ENCODE measurements at places on chromosomes 16 and 17.
A peak's percentile ranks its signal among the peaks of the same experiment; 100 is the strongest.

GRCh38 chr17:77299256-77300015 is 158.7 kb downstream of the SEC14L1 start:
- DNase-seq: no peak

- DNase-seq: no peak
These were observed 1.5 kb downstream of the CRK start for GRCh38 chr17:1454541-1454940.

DNA sequence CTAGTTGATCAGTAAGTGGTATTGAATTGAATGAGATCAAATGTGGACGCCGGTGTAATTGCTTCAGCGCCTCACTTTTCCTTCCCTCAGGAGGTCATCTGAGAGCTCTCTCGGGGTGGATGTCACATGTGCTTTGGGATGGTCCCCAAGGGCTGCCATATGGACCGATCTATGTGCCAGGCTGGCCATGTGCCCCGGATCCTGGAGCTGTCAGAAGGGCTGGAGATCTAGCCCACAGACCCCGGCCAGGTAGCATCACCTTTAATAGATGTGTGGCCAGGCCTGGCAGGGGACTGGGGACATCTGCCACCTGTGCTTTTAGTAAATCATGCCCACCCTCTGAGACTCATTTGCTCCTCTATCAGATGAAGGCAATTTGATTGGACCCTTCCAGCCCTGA is 95.3 kb upstream of the CRHR1 start:
- no peak for DNase-seq

DNA sequence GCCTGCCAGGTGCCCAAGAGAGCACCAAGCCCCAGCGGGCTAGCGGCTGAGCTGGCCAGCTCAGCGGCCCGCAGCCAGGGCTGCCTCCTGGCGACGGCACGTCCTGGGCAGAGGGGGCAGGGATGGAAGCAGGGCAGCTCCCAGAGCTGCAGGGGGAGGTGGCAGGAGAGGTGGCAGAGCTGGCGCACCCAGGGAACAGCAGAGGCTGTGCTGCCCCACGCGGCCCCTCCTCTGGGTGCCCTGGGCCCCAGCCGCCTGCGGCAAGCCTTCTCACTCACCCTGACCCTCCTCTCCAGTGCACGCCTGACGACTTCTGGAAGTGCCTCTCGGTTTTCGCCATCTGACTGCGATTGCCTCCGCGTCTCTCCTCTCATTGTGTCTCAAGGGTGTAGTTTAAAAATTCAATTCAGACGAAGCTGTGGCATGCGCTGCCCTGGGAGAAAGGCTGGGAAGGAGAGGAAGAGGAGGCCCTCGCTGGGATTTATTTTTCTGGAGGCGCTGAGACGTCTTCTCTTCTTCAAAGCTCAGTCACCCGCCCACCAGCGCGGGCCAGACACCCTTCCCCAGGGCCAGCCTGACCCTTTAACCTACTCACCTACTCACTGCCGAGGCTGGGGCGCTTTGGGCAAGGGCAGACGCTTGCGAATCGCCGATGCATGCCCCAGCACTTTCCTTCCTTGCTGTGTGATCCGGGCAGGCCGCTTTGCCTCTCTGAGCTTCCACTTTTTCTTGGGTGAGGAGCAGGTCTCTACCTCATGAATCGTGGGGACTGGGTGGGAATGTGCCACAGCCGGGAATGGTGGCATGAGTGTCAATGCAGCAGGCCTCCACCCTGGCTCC is 24.9 kb downstream of the GSE1 start:
- DNase-seq: no peak

DNA sequence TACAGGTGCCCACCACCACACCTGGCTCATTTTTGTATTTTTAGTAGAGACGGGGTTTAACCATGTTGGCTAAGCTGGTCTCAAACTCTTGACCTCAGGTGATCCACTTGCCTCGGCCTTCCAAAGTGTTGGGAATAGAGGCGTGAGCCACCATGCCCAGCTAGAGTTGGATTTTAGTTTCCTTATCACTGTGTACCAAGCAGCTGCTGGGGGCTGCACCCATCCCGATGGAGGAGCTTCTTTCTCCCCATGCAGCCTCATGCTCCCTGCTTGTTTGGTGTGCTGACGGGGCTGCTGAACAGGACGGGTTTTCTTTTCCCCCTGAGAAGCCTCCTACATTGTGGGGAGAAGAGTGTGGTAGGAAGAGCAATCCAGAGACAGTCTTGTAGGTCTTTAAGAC is 173.2 kb downstream of the LGALS9B start:
- no peak for DNase-seq

- peak; percentile 77 for DNase-seq
These were observed 43.0 kb upstream of the TANGO6 start for GRCh38 chr16:68800257-68800875.

DNA sequence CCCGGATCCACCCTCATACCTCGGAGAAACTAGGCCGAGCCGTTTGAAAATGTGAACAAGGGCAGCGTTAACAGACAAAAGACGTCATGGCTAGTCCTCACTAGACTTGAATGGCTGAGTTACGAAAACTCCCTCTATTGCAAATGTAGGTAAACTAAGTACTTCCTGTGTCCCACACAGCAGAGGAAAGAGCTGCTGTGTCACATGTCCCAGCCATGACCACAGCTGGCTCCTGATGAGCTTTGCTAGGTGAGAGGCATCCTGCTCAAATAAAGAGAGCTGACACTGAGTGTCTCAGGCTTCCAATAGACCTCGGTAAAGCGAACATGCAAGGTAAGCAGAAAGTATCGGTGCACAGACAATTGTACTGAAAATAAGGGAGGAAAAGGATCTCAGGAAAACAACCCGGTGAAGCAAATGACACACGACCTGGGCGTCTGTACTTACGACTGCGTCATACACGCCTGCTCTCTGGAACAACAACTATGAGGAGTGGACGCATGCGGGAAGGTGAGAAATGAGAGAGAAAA is 26.0 kb downstream of the TMEM204 start:
- no peak for DNase-seq

DNA sequence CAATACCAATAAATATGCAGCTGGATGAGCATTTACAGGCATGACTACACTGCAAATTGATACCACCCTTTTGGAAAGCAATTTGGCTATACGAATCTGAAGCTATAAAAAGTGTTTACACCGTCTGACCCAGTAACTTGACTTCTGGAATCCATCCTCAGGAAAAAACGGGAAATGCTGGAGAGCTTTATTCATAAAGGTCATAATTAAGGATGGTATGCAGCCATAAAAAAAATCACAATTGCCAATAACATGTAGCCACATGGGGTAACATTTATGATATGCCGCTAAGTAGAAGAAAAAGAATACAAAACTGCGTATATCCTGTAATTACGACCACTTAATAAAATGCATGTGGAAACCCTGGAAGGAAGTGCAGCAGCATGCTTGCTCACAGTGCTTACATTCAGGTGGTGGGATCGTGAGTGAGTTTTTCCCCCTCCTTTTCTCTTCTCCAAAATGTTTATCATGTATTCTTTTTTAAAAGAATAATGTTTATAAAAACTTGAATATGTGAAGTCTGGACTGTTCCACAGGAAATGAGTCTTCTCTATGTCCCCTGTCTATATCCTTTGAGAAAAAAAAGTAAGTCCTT is 34.2 kb downstream of the COPRS start:
- no peak for DNase-seq

DNA sequence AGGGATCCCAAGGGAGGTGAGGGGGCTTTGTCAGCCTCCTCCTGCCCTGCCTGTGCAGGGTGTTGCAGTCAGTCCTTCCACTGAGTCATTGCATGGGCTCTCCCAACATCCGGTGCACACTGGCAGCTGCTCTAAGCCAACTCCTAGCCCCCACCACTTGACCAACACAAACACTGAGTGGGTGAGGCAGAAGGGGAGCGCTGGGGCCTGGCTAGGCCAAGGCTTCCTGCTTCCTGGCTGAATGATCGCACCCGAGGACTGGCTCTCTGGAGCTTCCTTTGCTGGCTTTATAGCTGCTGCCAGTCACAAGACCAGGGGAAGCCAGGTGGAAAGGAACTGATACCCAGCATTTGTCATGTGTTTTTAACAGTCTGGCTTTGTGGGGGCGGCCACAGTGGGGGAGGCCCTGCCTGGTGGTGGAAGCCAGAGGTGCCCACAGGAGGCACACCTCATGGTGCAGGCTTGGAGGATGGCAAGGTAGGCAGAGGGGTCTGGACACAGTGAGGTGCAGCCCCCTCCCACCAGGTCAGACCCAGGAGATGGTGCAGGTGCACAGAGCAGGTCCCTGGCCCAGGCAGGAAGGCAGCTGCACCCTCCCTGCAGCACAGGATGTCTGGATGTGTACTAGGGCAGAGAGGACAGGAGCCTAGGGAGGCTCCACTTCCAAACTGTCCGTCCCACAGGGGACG is 6.8 kb downstream of the MPG start:
- DNase-seq: no peak

DNA sequence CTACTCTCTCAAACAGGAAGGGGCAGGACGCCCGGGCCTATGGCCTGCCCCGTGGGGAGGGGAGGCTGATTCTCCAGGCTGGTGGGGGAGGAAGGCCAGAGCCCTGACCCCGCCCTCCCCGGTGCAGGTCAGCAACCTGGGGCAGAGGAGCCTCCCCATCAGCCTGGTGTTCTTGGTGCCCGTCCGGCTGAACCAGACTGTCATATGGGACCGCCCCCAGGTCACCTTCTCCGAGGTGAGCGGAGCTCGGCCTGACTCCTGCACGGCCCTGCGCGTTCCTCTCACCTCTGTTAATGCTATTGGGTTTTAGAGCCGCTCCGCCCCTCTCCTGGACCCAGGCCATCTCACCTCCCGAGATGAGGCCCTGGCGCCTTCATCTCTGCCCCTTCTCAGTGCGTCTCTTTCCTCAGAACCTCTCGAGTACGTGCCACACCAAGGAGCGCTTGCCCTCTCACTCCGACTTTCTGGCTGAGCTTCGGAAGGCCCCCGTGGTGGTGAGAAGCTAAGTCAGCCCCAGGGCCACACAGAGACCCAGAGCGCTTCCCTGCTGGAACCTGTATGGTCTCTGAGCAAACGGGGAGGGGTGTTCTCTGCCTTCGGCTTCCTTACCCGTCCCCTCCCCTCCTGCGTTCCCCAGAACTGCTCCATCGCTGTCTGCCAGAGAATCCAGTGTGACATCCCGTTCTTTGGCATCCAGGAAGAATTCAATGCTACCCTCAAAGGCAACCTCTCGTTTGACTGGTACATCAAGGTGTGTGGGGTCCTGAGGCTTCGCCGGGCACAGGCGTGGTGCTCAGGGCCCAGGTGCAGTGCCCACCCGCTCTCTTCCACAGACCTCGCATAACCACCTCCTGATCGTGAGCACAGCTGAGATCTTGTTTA is 25.1 kb upstream of the ITGAX start:
- DNase-seq: peak; percentile 28

DNA sequence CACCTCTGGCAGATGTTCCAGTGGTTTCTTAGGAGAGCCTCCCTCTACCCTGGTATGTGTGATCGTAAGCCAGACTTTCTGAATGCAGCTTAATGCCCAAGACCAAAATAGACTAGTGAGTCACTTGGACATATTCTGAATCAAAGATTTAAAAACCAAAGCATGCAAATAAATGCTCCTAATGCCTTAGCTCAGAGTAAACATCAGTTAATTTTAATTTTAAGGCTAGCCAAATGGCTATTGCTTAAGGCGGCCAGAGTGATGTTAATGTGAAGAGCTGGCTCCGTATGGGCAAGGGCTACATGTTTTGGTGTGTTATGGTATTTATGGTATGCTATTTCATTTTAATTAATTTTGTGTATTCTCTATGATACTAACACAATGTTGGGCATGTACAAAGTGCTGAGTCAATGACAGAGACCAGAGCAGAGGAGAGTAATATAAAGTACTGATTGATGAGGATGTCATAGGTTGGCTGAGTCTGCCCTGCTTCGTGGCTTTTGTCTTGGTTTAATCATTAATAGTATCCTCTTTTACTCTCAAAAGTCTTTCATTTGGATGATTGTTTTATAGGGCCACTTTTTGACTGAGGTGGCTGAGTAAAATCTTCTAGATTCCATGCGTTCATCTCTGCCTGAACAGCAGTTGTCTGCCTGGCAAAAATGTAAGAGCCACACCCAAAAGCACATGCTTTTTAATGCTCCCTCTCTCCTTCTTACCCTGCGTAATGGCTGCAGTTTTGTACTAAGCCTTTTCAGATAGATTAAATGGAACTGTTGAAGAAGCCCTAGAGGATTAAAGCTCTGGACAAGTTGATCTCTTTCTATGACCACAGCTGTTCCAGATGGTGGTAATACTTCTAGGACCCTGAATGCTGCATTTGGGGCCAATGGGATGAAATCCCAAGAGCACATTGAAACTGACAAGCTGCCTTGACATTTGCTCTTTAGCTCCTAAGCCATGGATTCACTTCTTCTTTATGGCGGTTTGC is 59.6 kb downstream of the MAP2K6 start:
- DNase-seq: peak; percentile 60

- DNase-seq: peak; percentile 17
These were observed 30.9 kb downstream of the MRC2 start for GRCh38 chr17:62658136-62658920.

DNA sequence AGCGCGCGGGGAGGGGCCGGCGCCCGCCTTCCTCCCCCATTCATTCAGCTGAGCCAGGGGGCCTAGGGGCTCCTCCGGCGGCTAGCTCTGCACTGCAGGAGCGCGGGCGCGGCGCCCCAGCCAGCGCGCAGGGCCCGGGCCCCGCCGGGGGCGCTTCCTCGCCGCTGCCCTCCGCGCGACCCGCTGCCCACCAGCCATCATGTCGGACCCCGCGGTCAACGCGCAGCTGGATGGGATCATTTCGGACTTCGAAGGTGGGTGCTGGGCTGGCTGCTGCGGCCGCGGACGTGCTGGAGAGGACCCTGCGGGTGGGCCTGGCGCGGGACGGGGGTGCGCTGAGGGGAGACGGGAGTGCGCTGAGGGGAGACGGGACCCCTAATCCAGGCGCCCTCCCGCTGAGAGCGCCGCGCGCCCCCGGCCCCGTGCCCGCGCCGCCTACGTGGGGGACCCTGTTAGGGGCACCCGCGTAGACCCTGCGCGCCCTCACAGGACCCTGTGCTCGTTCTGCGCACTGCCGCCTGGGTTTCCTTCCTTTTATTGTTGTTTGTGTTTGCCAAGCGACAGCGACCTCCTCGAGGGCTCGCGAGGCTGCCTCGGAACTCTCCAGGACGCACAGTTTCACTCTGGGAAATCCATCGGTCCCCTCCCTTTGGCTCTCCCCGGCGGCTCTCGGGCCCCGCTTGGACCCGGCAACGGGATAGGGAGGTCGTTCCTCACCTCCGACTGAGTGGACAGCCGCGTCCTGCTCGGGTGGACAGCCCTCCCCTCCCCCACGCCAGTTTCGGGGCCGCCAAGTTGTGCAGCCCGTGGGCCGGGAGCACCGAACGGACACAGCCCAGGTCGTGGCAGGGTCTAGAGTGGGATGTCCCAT is 232.8 kb downstream of the SEC14L1 start:
- no peak for DNase-seq

- no peak for DNase-seq
These were observed 2.5 kb downstream of the PSME3 start for GRCh38 chr17:42835732-42836131.

GRCh38 chr17:1385861-1386260 is 14.2 kb downstream of the YWHAE start:
- no peak for DNase-seq

DNA sequence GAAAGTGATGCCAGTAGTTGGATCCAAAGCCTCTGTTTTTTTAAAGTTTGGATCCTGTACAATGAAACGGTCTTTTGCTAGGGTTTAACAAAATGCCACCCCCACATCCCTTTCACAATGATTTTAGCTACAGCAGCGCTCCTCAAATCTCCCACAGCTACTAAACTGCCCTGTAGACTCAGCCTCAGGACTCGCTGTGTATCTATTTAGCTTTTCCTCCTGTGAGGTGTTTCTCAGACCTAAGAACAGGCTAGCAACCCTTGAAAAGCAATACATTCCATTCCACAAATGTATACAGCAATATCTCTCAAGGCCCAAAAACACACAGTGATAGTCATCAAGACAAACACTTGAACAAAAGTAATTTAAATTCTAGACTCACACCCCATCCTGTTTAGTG is 206.4 kb downstream of the ZFHX3 start:
- no peak for DNase-seq

All from D341Med (cell line).